Mesenchymal stem cell (in vitro differentiated cells and primary cell): ENCODE measurements at places on chromosomes 4 and X.
A peak's percentile ranks its signal among the peaks of the same experiment; 100 is the strongest.

GRCh38 chr4:83082777-83083176 is 31.8 kb downstream of the PLAC8 start:
- no peak for DNase-seq

DNA sequence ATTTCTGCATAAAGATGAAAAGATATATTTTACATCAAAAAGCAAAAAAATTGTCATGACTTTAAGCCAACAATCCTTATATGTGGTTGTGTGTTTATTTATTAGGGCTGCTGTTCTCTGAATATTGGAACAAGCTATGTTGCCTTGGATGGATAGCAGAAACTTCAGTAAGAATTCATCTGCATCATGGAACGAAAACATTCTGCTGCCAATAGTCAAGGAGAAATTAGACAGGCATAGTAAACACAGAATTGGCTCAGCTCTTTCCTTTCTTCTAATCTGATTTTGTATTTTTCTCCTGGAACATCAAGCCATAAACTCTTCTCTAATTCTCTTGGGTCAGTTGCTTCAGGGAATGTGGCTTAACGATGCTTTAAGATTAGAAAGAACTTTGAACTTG is 1257.0 kb downstream of the NLGN4X start:
- DNase-seq: no peak

DNA sequence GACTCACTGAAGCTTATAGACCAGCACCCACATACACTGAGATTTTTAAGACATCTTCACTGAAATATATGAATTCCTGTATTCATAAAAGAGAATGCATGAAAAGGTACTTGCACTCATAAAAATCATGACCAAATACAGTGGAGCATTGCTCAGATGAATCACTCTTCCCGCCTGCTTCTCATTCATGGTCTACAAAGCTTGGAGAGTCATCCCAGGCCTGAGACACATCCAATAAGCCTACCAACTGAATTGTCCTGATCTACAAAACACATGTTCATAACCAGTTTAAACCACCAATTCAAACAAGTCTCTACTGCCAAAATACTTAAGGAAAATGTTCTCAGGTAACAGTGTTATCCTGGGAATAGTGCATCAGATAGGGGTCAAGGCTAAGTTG is 38.1 kb downstream of the PROM1 start:
- no peak for DNase-seq

- DNase-seq: no peak
Measured at GRCh38 chr4:175542786-175543185, 269.3 kb downstream of the GPM6A start.

DNA sequence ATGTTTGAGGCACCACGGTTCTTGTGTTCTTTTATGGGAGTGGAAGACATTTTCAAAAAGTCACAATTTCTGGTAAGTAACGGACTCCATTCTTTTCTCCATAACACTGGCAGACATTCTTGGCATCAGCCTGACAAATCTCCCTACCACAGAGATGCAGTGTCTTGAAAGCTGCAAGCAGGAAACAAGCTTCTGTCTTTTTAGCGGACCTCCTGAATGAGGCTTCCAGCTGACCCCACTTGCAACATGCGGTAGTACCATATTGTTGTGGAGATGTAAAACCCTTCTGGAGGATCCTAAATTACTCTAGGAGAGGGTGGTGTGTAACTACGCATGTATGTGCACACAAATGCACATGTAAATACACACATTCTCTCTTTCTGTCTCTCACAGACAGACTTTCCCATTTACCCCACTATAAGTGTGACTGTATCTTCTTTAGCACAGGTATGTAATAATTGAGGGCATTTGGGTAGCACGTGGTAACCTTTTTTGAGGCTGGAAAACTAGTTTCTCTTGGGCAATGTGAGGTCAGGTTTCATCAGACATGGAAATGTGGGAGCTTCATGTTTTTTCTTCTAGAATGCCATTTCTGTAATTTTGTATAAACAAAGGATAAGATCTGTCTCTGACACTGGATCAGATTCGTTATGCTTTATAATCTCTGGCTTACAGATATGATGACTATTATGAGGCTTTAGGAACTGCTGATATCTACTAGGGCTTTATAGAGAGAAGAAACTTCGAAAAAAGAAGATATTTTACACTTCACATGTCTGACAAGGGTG is 130.1 kb downstream of the MGST2 start:
- DNase-seq: no peak

GRCh38 chr4:42985976-42986375 is 93.5 kb downstream of the GRXCR1 start:
- no peak for DNase-seq

GRCh38 chrX:25534091-25534490 is 518.3 kb upstream of the ARX start:
- no peak for DNase-seq

DNA sequence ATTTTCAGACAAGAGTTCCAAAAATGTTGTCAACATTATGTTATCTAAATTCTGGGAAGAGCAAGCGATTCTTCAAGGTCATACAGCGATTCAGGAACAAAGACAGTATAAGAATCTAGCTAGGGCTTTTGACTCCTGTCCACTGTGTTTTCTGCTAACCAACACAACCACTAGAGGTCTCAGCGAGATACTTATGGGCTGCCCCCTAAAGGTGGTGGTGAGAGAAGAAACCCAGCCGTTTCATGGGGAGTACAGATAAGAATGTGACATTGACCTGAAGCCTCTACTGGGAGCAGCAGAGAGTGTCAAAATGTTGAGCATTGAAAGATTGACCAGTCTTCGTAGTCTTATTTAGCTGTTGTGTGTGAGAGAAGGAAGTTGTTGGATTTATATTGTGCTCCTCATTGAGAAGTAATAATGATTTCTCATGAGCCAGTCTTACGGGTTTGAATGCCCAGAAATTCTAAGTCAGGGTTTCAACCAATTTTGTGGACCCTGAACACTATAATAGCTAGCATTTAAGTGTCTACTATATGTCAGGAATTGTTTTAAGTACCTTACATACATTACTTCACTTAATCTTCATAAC is 168.3 kb downstream of the SPRY1 start:
- peak; percentile 81 for DNase-seq

DNA sequence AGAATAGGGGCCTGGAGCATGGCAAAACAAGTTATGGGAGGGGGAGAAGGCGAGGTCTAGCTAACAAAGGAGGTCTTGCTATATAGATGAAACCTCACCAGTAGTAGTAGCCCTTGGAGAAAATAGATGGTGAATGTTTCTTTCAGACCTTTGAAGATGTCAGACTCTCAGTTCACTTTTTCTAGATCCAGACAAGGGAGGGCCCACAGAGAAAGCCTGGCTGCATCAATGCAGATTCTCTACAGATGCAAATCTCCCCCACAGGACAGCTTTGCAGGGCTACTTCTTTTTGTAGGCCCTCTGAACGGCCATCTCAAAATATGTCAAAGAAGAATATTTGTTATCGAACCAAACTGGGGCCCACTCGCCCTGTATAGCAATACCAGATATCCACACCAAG is 159.7 kb downstream of the ANK2 start:
- no peak for DNase-seq

GRCh38 chr4:168618577-168619265 is 121.9 kb downstream of the PALLD start:
- no peak for DNase-seq

GRCh38 chrX:7372825-7373525 is 225.0 kb upstream of the PUDP start:
- DNase-seq: peak; percentile 45

DNA sequence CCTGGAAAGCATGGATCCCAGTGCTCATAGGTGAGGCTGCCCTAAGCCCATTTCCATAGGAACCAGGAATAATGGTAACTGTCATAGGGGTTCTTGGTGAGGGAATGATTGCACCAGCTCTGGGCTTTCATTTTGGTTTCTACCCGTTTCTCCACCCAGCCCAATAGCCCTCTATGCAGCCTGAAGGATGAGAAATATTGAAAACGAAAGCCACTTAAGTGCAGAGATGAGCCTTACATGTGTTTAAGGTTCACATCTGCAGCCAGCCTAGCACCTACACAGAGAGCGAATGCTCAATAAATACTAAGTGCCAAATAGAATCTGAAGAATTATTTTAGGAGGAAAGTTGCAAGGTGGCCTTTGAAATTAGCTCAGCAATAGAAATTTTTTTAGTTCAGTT is 60.4 kb downstream of the MCF2 start:
- DNase-seq: no peak

DNA sequence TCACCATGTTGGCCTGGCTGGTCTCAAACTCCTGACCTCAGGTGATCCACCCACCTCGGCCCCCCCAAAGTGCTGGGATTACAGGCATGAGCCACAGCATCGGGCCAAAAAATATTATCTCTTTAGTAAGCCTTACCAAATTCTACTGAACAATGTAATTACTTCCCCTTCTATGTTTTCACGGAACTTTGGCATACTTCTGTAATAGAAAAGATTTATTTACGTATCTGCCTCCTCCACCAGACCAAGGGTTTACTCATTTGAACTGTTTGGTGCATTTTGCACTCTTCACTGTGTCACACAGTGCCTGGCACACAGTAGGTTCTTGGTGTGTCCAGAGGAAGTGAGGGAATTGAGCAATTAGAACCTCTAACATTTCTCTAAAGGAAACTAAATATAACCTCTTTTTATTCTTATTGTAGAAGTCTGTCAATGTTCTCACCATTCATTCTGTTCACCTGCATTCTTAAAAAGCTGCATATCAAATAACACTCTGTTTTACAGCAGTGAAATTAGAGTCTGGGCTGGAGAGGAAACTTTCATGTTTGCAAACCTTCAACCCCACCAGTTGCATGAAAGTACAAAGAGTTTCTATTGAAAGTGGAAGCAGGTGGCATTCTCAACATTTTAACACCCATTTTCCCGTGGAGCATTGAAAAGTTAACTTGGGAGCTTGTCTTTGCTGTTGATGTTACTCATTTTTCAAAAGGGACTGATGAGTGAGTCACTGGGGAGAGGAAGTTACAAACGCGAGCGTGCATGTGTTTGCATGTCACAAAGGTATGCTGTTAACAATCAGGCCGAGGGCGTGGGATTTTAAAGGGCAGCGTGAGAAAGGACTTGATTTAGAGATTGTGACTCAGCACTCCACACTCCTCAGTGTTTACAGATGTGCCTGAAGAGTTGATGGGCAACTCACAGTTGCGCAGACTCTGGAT is 314.1 kb downstream of the STK32B start:
- peak; percentile 96 for DNase-seq

GRCh38 chrX:22758807-22759481 is 240.8 kb upstream of the DDX53 start:
- no peak for DNase-seq

DNA sequence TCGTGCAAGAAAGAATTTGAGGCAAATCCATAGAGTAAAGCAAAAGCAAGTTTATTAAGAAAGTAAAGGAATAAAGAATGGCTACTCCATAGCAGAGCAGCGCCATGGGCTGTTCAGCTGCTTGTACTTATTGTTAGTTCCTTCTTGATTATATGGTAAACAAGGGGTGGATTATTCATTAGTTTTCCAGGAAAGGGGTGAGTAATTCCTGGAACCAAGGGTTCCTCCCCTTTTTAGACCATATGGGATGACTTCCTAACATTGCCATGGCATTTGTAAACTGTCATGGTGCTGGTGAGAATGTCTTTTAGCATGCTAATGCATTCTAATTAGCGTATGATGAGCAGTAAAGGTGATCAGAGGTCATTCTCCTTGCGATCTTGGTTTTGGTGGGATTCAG is 23.5 kb upstream of the CEP135 start:
- peak; percentile 66 for DNase-seq

- DNase-seq: peak; percentile 23
Measured at GRCh38 chr4:74583757-74584156, 138.8 kb downstream of the AREG start.

DNA sequence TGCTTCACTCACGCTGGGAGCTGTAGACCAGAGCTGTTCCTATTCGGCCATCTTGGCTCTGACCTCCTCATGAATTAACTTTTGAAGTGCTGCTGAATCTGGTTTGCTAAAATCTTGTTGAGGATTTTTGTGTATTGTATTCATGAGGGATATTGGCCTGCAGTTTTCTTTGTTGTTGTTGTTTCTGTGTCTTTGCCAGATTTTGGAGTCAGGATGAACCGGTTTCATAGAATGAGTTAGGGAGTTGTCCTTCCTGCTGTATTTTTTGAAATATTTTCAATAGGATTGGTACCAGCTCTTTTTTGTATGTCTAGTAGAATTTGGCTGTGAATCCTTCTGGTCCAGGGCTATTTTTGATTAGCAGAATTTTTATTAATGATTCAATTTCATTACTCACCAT is 138.1 kb downstream of the NPFFR2 start:
- DNase-seq: no peak
